ENCODE measurements at places on chromosomes 3 and 15.

GRCh38 chr15:60643555-60643954 is 164.6 kb upstream of the ICE2 start:
- no peak overlapping the region for H3K4me3 ChIP-seq

GRCh38 chr15:58407236-58407775 is 24.5 kb upstream of the LIPC start:
- H3K36me3 ChIP-seq, result no peaks in the 10 kb centered on the region
- no peak overlapping the region for H3K27ac ChIP-seq
- H3K4me1 ChIP-seq, result no peaks in the 10 kb centered on the region
- no peak overlapping the region for H3K4me3 ChIP-seq

DNA sequence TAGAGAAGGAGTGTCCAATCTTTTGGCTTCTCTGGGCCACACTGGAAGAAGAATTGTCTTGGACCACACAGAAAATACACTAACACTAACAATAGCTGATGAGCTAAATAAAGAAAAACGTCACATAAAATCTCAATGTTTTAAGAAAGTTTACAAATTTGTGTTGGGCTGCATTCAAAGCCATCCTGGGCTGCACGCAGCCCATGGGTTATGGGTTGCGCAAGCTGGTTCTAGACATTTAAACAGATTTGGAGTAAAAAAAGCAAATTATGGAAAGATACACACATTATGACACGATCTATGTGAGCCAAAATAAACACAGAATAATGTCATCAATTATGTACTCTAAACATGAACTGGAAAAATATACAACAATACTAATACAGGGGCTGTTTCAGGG is 703.3 kb upstream of the LMCD1 start:
- H3K27me3 ChIP-seq, result no peaks in the 10 kb centered on the region
- no peak overlapping the region for H3K4me3 ChIP-seq
- no peak for DNase-seq
- H3K27ac ChIP-seq, result no peak overlapping the region

DNA sequence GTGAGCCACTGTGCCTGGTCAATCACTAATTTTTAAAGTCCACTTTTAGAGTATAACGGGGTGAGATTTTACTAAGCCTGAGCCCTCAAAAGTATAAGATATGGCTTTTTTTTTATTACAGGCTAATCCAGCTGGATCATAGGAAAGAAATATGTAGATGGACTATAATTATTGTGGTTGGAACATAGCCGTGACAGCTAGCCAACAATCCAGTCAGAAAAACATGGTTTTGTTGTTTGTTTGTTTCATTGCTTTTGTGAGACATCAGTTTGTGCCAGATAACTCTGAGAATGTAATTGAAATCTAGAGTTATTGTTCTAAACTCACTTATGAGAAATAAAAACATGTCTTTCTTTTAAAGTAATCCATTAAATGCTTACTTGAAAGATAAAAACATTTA is 37.3 kb upstream of the ATOSA start:
- no peak overlapping the region for H3K27ac ChIP-seq
- no peak for DNase-seq
- no peaks in the 10 kb centered on the region for H3K36me3 ChIP-seq
- no peaks in the 10 kb centered on the region for H3K4me1 ChIP-seq
- H3K4me3 ChIP-seq, result no peak overlapping the region

DNA sequence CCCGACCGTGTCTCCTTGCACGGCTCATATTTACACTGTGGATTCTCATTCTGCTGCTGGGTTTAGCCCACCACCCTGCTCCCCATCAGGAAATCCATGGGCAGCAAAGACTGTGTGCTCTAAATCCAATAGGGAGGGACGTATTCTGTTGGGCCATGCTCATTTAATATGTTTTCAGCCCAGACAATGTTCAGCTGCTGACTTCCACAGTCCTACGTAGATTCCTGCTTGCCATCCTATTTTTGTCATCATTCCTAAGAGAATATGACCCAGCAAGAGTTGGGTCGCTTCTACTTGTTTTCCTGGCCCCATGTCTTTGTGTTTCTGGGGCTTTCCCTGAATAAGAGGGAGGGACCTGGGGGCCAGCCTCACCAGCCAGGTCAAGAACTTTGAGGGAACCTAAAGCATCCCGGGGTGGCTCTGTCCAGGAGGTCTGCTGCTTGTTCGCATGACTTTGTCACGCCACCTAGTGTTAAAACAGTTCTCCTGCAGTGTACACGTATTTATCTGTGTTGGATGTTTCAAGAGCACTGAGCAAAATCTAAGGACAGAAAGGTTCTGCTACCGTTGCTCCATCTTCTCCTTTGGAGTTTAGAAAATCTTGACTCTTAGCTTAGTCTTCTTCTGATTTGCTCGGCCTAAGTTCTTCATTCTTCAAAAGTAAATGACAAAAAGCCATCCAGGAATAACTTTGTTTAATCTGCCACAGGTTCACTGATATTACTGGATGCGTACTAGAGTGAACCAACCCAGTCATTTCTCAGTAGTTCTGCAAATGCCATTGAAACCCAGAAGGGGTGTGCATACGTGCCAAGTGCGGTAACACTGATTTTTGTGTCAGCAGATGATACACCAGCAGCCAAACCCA is 79.8 kb upstream of the NR2E3 start:
- no peak overlapping the region for H3K4me3 ChIP-seq
- peaks cover 7% of the 10 kb centered on the region for H3K27me3 ChIP-seq

Data from osteoblast (primary cell).